ENCODE measurements at places on chromosomes 16 and 17. TPM values are rescaled to one million over a fixed set of nuclear protein-coding genes. Genes with fewer than 3 reads are reported as not detected.

DNA sequence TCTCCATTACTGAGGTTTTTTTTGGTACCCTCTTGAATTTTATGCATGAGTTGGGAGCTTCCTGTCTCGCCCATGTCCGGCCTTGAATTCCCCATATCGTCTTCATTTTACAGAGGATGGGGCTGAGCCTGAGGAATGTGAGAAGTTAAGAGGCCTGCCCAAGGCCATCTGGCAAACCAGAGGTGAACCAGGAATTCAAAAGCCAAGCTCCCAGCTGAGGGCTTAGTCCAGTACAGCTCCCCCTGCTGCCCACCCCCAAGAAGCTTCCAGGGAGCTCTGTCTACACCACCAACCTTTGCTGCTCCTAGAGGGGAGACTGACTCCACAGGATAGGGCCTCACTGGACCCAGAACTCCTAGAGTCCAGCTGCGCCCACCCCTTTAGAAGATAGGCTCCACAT is 20.7 kb upstream of the C16orf78 start:
- DNase-seq = no peak

The ZNF423 gene
- total RNA-seq = 55.4 TPM

- DNase-seq = no peak
These were observed 29.6 kb downstream of the RGS9 start for GRCh38 chr17:65166787-65167186.

The FGF11 gene
- 6.0 TPM for total RNA-seq

The MYL4 gene
- not detected for total RNA-seq

The CLEC19A gene
- not detected for total RNA-seq

GRCh38 chr16:11236461-11237254 is 19.3 kb downstream of the SOCS1 start:
- DNase-seq = no peak

GRCh38 chr17:51142597-51142996 is 10.8 kb upstream of the NME1 start:
- no peak for DNase-seq

The C16orf46 gene
- total RNA-seq = 2.1 TPM

- no peak for DNase-seq
These were observed 53.9 kb downstream of the BANP start for GRCh38 chr16:88005181-88005581.

The TNFRSF13B gene
- not detected for total RNA-seq
